ENCODE measurements at places on chromosomes 3 and 15.
A peak's percentile ranks its signal among the peaks of the same experiment; 100 is the strongest.

DNA sequence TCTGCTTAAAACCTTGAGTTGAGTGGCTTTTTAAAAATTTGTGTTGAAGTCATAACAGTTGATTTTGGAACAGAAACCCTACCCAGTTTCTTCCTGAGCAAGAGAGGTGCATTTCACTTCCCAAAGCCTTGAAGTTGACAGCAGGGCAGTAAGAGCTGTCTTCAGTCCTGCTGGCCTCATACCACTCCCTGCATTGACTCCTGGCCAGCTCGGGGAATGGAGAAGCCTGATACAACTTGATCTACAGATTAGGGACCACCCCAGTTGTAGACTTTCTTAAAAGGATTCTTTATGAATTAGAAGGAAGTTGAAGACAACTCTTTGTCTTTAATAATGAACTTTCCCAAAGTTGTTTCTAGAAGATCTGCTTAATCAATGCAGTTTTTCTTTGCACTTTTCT, 90.6 kb upstream of the FLNB start:
- no peak for DNase-seq

- peak; percentile 22 for DNase-seq
Observed at GRCh38 chr15:84982301-84982920, 755 bp downstream of the PDE8A start.

DNA sequence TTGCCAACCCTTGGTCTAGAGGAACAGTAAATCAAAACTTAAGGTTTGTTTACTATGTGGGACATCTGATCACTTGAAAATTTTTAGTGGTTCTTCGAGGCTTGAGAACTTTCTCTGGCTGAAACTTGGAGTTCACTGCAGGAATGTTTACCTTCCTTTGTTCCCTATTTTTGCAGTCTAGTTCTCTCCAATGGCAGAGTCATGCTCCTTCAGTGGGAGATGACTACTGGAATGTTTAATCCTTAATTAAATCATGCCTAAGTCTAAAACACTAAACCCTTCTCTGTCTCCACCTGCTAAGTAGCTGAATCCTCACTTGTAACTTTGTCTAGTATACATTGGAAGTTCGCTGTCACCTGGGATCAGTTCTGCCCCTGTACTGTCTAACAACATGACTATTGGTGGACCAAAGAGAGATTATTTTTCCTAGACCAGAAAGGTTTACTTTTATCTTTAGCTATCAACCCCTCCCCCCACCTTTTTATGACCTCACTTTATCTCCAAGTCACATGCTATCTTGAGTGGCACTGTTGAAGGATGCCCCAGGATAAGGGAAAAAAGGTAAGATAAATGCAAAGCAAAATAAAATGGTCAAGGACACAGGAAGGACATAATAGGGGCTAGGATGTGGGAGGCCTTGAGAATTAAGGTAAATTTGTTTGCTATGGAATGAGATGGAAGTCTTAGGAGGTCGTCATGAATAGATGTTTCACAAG, 1.2 kb upstream of the ZNF609 start:
- DNase-seq = no peak

DNA sequence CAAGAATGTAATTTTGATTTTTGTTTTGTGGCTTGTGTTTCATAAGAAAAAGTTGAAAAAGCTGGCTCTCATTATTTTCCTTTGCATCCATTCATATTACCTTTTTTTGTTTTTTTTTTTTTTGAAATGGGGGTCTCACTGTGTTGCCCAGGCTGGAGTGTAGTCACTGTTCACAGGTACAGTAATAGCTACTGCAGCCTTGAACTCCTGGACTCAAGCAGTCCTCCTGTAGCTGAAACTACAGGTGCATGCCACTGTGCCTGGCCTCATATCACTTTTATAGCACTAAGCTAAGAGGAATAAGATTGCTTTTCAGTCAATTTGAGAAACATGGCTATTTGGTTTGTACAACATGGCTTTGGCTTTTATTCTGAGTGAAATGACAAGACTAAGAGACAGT, 49.8 kb downstream of the TCF12 start:
- DNase-seq = no peak

GRCh38 chr15:59001946-59002345, 14.5 kb downstream of the RNF111 start:
- DNase-seq = no peak

GRCh38 chr3:55616803-55617202, 129.7 kb upstream of the WNT5A start:
- DNase-seq = no peak

DNA sequence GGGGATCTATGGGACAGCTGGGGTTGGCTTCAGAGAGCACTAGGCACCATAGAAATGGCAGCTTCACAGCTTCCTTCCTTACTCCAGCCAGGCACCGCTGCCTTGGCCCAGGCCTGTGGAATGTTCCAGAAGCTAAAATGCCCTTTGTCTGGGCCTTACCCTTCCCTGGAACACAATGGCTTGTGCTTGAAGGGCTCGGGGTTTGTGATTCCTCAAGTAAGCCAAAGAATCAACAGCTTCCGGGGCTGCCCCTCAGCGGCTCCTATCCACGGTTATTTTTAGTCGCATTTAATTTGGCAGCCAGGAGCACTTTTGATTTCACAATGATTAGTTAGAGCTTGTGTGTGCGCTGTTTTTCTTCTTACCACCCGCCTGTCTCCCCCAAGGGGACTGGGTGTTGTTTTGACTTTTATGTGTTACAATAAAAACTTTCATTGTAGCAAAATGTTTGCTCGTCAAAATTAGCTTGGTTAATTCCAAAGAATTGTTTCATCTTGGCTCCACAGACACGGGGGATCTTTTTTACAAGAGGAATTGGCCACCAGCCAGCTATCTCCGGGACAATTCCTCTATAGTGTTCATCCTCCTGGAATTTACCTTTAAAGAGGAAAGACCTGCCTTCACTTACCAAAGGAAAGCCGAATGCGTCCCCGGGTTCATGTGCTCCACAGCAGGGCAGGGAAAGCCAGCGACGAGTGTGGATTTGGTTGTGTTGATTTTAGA, 73.8 kb downstream of the TLE3 start:
- no peak for DNase-seq

DNA sequence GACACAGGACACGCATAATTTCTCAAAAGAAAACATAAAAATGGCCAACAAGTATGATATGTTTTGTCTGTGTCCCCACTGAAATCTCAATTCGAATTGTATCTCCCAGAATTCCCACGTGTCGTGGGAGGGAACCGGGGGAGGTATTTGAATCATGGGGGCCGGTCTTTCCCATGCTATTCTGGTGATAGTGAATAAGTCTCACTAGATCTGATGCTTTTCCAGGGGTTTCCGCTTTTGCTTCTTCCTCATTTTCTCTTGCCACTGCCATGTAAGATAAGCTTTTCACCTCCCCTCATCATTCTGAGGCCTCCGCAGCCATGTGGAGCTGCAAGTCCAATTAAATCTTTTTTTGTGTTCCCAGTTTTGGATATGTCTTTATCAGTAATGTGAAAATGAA, 12.1 kb upstream of the POU1F1 start:
- DNase-seq = no peak

DNA sequence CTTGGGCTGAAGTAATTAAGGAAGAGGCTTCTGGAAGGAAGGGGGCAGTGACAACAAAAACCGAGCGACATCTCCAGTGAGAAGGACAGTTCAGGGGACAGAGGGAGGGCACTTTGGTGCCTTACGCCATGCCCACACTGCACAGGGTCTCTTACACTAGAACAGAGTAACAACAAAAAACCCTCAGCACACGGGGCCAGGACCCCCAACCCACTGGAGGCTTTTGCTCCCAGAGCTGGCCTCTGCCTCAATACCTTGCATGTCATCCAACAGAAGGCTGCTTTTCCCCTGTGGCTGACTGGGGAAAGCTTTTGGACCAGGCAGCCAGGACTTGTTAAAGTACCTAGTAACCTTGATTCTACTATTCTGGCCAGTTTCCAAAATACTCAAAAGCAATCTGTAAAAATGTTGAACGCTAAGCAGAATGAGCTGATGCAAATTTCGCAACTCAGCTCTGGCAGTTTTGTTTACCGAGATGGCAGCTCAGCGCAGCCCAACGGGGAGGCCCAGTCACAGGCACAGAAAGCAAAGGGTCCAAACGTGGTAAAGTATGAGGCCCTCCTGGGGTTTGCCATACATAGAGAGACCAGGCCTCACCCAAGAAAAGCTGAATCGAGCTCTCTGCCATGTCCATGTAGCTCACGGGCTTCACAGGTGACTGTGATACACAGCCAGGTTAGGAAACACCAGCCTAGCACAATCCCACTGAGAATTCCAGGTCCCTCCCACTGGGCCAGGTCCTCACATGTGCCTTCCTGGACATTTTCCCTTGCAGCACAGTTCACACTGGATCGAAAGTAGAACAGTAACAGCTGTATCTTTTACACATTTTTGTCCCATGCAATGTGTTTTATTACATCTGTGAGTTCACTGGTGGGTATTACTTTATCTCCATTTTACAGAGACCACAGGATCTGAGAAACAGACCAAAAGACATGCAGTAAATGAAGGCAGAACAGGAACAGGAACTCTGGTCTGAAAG, 6.0 kb downstream of the CHCHD4 start:
- no peak for DNase-seq

DNA sequence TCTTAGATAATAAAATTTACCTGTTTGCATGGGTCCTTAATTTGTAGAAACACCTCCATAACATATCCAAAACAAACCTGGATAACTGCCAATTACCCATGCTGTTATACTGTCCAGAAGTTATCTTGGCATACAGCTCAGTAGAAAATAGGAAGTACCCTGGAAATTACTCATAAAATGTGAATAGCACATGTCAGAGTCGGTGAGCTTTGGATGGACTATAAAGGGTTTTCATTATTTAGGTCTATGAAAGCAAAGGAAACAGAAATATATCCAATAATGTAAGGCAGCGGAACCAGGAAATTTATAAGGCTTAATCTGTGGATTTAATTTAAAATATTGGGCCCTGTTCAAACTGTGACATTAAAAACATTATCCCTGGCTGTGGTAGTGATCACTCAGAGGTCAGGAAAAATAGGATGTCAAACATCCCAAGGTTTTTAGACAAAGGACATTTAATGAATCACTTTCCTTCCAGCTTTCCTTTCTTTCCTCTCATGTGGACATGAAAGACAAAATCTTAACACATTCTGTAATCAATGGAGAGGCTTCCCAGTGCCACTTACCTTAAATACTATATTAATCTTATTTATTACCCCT, 459.0 kb upstream of the DPH6 start:
- DNase-seq = no peak

DNA sequence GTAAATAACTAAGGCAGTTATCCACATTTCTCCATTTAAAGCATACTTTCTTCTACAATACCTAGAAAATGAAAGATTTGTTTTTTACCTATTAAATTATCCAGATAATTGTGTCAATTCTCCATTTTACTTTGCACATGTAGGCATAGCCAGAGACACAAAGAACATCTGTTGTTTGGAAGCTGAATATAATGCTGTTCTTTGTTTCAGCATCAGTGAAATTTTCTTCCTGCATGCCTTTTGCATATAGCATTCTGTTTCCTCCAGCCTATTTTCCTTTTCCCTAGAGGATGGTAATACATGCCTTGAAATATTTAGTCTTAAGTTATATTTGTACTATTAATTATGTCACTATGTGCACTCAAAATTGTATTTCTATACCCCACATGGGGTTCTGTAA, 233.7 kb downstream of the CNTN6 start:
- DNase-seq = no peak

- no peak for DNase-seq
Observed at GRCh38 chr15:76996076-76996525, 1.2 kb downstream of the PSTPIP1 start.

- DNase-seq = no peak
Observed at GRCh38 chr3:132220986-132221385, 96.2 kb upstream of the ACP3 start.

DNA sequence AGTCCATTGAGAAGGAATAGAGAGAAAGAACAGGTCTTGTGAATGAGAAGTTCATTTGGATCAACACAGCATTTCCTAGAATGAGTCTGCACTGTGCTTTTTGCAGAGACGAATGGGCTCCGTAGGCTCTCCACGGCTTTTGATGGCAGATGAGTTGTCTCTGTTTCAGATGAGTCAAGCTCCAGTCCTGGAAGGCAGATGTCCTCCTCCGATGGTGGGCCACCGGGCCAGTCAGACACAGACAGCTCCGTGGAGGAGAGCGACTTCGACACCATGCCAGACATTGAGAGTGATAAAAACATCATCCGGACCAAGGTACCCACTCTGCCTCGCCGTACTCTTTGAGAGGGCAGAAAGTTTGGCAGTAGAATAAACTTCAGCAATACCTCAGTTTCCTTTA, 70.5 kb downstream of the SIDT1 start:
- no peak for DNase-seq

- no peak for DNase-seq
Observed at GRCh38 chr3:122880624-122881023, 85.8 kb downstream of the SLC49A4 start.

GRCh38 chr15:63417721-63418120, 36.1 kb upstream of the CA12 start:
- no peak for DNase-seq

- no peak for DNase-seq
Observed at GRCh38 chr3:117367861-117368260, 658.3 kb downstream of the TUSC7 start.

DNA sequence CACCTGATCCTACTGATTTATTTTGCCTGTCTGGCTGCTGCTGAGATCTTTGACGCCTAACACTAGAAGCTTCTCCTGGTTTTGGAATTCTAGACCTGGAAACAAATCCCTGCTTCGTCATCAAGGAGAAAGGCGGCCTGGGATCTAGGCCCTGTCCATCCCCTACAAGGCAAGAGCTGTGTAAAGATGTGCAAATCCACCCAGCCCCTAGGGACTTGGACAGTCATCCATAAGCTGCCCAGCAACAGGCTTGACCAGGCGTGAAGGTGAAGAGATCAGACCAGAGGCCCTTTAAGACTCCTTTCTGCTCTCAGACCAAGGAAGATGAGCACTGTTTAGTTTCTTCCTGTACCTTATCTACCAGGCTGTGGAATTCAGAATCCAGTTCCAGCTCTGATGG, 32.2 kb downstream of the SLC41A3 start:
- DNase-seq = no peak

GRCh38 chr3:46578973-46579755, 13.1 kb upstream of the LRRC2 start:
- DNase-seq = no peak

DNA sequence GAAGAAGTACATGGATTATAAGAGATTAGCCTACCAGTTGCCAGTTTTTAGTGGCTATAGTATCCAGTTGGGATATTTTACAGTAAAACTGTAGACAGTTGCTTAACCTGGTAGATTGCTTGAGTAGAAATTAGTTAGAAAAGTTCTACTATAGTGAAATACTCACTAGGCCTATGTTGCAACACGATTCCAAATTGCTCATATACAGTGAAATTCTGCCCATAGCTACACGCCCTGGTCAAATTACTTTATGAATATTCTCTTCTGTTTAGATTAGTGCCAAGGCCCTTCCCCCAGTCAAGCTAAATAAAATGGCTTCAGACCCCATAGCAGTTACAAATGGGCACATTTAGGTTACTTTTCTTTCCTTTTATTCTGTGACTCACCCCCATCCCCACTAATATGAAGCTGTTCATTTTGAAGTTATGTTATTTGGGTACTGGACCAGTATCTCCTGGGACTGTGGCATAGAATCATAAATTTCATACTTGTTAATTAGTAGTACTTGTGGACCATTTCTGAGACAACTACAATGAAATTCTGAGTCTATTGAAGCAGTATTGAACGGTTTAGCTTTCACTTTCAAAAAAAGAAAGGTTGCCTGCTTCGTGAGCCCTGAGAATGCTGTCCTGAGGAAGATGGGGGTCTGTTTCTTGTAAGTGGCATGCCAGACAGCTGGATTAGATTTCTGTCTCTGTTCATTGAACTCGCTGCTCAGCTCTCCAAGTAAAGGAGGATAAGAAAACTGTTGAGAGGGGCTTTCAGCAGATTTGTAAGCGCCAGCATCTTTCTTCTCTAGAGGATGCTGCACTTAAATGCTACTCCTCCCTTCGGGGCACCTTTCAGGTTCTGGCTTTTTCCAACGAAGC, 65.8 kb upstream of the CFAP20DC start:
- DNase-seq = no peak

Data from ACHN (cell line).